ENCODE measurements at places on chromosomes 3 and 15. TPM values are rescaled to one million over a fixed set of nuclear protein-coding genes. Genes with fewer than 3 reads are reported as not detected.

GRCh38 chr3:65995515-65995914 lies 43.2 kb downstream of the MAGI1 start:
- no peak for ATAC-seq

DNA sequence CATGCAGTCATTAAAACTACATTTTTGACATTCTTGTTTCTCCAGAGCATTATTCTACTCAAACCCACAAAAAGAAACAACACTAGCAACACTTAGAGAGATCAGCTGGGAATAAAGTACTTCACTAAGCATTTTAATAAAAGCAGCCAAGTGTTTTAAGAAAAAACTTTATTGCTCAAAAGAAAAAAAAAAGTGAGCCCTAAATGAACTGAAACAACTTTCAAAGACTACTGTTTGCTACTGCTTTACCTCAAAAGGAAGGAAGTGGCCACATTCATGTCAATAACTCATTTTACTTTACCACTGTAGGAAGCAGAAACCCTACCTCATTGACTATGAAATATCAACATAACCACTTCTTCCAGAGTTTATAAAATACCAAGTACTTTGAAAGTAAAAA lies 91.3 kb downstream of the UACA start:
- ATAC-seq, result peak; percentile 77

DNA sequence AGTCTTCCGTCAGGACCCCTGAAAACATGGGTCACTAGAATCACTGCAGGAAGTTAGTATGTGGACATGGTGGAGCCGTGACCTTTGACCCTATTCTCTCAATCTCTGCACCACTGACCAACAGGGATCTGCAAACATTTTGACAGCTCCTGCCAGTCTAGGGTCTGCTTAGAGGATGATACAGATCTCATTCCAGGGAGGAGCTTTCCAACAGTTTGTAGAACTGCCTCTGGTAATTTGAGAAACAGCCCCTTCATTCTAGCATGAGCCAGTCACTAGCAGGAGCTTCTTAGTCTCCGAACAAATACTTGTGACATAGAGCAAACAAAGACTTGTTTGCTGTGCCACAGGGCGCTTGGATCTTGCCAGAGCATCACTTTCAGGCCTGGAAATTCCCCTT lies 270.3 kb upstream of the CFAP20DC start:
- no peak for ATAC-seq

- no peak for ATAC-seq
These were observed 237.7 kb upstream of the EIF1B start for GRCh38 chr3:40071683-40072238.

GRCh38 chr15:51053571-51053970 lies 41.1 kb downstream of the TNFAIP8L3 start:
- ATAC-seq, result no peak

DNA sequence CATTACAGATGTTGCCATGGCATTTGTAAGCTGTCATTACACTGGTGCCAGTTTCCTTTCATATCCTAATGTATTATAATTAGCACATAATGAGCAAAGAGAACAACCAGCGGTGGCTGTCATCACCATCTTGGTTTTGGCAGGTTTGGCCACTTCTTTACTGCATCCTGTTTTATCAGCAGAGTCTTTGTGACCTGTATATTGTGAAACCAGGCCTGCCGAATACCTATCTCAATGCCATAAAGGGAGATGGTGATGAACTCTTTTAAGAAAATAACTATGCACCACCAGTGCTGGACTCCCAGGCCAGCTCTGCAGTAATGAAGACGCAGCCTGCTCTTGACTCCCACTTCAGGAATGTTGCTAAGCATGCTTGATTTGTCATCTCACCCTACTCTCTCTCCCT lies 458.1 kb upstream of the NR2F2 start:
- no peak for ATAC-seq

DNA sequence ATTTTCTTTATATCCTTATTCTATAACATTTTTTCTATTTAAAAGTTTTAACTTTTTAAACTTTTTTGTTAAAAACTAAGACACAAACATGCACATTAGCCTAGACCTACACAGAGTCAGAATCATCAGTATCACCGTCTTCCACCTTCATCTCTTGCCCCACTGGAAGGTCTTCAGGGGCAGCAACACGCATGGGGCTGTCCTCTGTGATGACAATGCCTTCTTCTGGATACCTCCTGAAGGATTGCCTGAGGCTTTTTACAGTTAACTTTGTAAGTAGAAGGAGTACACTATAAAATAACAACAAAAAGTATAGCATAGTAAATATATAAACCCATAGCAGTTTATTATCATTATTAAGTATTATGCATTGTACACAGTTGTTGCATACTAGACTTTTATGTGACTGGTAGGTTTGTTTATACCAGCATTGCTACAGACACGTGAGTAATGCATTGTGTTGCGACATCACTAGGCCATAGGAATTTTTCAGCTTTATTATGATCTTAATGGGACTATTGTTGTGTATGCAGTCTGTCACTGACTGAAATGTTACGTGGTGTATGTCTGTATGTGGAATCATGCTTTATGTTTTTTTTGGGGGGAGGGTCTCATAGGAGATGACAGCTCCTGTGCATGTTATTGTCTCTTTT lies 18.2 kb downstream of the ATP1B3 start:
- ATAC-seq, result no peak

- ATAC-seq, result no peak
These were observed 30.5 kb downstream of the RSRC1 start for GRCh38 chr3:158140396-158140795.

DNA sequence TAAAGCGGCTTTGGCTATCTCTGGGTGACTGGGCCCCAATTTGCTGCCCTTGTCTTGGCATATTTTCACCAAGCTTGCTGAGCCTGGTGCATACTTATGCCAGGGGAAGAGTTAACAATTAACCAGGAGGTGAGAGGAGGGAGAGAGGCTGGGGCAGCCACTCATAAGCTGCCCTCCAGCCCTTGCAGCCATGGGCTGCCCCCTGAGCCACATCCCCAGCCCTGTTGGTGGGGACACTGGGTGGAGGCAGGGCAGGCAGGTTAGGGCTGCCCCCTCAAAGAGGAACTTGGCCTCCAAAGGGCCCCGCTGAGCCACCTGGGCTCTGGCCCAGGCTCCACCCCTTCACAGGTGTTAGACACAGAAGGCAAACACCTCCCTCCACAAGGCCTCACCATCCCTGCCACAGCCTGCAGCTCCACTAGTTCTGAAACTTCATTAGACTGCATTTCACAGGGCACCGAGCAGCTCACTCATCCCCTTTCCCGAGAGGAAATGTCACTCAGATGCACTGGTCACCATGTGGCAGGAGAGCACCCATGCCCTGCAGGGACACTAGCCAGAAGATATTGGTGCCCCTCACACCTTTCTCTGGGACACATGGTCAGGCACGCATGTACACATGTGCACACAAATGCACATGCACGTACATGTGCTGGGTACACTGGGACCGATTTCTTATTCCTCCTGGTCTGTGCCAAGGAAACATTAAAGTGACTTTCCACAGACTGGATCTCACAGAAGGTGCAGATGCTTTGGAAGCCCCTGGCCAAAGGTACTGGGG lies 20.2 kb downstream of the AMOTL2 start:
- ATAC-seq, result no peak

GRCh38 chr3:157268026-157268425 lies 108.1 kb upstream of the CCNL1 start:
- ATAC-seq, result no peak

DNA sequence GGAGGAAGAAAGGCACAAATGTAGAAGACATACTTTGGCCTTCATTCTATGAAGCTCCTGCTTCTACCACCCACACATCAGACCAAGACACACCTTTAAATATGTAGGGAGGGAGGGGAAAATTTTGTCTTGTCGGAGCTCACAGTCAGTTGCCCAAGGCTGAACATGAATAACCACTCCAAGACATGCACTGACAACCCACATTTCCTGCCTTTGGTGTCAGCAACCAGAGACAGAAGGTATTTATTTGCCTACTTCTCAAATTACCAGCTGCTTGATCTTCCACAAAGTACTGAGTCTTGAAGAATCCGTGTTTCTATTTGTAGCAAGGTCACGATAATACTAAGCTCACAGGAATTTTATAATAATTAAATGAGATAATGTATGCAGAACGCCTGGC lies 169.7 kb downstream of the KCNMB2 start:
- no peak for ATAC-seq

GRCh38 chr3:66115858-66116654 lies 77.3 kb upstream of the MAGI1 start:
- ATAC-seq, result no peak

DNA sequence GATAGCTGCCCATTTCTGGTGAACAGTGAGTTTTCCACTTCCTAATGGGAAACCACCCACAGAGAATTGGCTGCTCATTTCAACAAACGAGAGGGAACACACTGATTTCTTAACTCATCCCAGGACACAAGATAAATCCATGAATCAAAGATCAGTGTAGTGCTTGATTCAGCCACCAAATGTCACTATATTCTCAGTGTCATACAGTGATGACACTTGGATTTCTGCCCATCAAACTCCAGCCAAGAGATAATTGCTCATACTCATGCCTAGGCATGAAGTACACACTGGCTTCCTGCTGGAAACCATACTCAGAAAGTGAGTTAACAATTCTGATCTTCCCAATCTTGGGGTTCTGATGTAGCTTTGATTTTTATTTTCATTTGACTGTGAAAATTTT lies 35.4 kb upstream of the GRM7 start:
- no peak for ATAC-seq

DNA sequence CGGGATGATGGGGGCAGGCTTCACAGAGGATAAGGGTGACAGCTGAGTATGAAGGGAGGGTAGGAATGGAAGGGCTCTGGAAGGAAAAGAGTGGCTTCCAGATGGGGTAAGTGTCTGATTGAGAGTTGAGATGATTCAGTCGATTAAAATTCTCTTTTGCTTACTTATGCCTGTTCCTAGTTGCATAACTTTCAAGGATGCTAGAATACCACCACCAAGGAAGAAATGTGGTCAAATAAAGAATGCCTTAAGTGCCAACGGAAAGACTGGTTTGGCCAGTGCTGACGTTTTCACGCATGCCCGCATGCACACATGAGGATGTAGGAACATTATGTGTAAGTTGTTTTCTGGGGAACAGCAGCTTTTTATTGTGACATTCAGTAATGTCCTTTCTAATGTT lies 263.4 kb upstream of the WNT5A start:
- no peak for ATAC-seq

GRCh38 chr15:97728791-97729190 lies 231.7 kb upstream of the ARRDC4 start:
- ATAC-seq, result no peak

GRCh38 chr3:170962411-170962810 lies 54.0 kb upstream of the EIF5A2 start:
- no peak for ATAC-seq

GRCh38 chr3:42693530-42693930 lies 8.2 kb downstream of the KLHL40 start:
- no peak for ATAC-seq

DNA sequence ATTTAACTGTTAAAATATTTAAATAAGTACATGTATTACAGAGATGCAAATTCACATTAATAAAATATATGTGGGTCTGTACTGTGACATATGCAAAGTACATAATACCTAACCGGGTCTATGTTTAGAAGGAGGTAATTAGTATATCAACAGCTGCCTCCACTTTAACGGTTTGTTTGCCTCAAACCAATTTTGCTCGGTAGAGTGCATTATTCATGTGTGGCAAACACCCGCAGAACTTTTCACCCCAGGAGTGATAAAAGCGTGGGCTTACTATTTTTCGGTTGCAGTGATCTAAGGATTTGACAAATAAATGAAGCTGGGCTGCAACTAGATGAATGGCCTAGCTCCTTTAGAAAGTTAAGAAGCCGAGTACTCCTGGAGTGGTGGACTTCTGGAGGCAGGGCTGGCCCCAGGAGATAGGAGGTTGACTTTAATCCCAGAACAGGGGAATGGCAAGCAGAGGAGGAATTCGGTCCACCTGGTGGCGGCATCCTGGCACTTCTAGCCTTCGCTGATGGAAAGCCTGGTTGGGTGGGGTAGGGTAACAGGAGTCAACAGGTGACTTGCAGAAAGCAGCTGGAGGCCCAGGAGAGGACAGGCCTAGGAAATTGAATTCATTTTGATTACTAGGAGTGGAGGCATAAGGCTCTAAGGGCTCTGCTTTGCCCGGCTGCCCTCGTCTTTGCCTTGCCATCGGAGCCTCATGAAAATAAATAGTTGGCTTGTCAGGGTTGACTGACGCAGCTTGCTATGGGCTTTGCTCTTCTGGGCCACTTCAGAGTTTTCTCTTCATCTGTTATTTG lies 2.4 kb downstream of the SLCO3A1 start:
- peak; percentile 4 for ATAC-seq

GRCh38 chr3:98734306-98734705 lies 28.8 kb upstream of the ST3GAL6 start:
- ATAC-seq, result no peak

- no peak for ATAC-seq
These were observed 8.8 kb downstream of the NECTIN3 start for GRCh38 chr3:111080413-111080812.

DNA sequence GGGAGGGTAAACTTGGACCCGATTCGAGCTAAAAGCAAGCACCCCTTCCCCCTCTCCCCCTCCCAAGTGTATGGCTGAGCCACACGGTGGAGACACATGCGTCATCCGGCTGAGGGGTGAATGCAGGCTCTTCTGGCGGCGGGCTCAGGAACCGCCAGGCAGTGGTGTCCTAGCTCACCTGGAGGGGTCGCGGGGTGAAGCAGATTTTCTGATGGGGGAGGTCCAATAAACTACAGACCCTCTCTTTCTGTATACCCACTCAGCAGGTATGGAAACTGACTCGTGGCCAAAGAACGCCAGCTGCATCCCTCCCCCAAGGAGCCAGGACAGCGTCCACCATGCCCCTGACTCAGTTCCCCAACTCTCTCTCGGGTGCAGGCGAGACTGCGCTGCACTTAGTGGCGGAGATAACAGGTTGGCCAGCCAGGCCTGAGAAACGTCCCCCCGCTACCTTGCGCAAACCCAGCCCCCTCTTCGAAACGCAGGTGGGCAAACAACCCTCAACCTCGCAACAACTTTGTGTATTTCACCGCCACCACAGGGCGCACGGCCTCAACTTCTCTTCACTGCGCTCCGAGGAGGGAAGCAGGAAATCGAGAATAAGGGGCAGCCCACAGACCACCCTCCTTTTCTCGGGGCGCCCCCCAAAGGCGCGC lies 1.3 kb downstream of the MAGI1 start:
- no peak for ATAC-seq

GRCh38 chr3:141421186-141421585 lies 52.9 kb downstream of the ZBTB38 start:
- no peak for ATAC-seq

GRCh38 chr15:44711743-44712345 lies 527 bp downstream of the B2M start:
- peak; percentile 36 for ATAC-seq

- no peak for ATAC-seq
These were observed 123.1 kb downstream of the FMN1 start for GRCh38 chr15:33071451-33071850.

SKOR1 gene
- 0.08 TPM for total RNA-seq

IQGAP1 gene
- 224 TPM for total RNA-seq

PATL2 gene
- 38.5 TPM for total RNA-seq

CEMIP gene
- total RNA-seq, result 0.05 TPM

CELF6 gene
- total RNA-seq, result 1.0 TPM

STAC gene
- total RNA-seq, result not detected

GOLGA6A gene
- total RNA-seq, result not detected

CCR3 gene
- not detected for total RNA-seq
